DMS 273 treated with DMSO at 0.1 percent for 48 hours (cell line): ENCODE measurements at places on chromosomes 6 and 20.

- DNase-seq: no peak
These were observed 21.3 kb downstream of the LMBRD1 start for GRCh38 chr6:69775585-69775849.

GRCh38 chr20:33839591-33839990 is 28.4 kb downstream of the CHMP4B start:
- no peak for DNase-seq

- DNase-seq: no peak
These were observed 88.6 kb downstream of the OPRM1 start for GRCh38 chr6:154127657-154128056.

GRCh38 chr20:20953738-20954618 is 152.2 kb downstream of the LINC00237 start:
- DNase-seq: no peak
